ENCODE measurements at places on chromosomes 11 and 22. TPM values are rescaled to one million over a fixed set of nuclear protein-coding genes. Genes with fewer than 3 reads are reported as not detected.

GRCh38 chr22:46560696-46561295 lies 23.4 kb upstream of the CELSR1 start:
- no peak for DNase-seq
- H3K27ac ChIP-seq = no peak overlapping the region
- peaks cover 31% of the 10 kb centered on the region for H3K4me1 ChIP-seq
- H3K36me3 ChIP-seq = no peaks in the 10 kb centered on the region

- peaks cover 8% of the 10 kb centered on the region for H3K27me3 ChIP-seq
- H3K4me1 ChIP-seq = peaks cover 5% of the 10 kb centered on the region
- H3K36me3 ChIP-seq = no peaks in the 10 kb centered on the region
- H3K27ac ChIP-seq = no peak overlapping the region
These were observed 15.1 kb downstream of the FXYD6 start for GRCh38 chr11:117861151-117862018.

- no peak overlapping the region for H3K27ac ChIP-seq
- DNase-seq = no peak
- no peaks in the 10 kb centered on the region for H3K36me3 ChIP-seq
These were observed 68.1 kb downstream of the GRIK4 start for GRCh38 chr11:120579611-120580031.

DNA sequence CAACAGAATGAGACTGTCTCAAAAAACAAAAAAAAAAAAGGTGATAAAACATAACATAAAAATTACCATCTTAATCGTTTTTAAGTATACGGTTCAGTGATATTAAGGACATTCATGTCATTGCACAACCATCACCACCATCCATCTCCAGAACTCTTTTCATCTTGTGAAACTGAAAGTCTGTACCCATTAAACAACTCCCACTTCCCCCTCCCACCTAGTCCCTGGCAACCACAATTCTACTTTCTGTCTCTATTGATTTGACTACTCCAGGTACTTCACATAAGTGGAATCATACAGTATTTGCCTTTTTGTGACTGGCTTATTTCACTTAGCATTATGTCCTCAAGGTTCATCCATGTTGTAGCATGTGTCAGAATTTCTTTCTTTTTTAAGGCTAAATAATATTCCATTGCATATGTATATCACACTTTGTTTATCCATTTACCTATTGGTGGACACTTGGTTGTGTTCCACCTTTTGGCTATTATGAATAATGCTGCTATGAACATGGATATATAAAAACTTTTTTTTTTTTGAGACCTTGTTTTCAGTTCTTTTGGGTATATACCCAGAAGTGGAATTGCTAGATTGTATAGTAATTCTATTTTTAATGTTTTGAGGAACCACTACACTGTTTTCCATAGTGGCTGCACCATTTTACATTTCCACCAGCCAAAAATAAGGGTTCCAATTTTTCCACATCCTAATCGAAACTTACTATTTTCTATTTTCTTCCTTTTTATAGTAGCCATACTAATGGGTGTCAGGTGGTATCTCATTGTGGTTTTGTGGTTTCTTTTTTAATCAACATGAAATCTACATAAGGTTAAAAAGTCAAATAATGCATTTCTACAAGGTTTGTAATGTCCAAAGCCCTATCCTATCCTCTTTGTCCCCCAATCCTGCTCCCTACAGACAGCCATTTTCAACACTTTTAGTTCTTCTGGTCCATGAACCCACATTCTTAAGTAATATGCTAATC lies 23.4 kb upstream of the PIK3C2A start:
- H3K4me1 ChIP-seq = peaks cover 21% of the 10 kb centered on the region
- H3K36me3 ChIP-seq = no peaks in the 10 kb centered on the region
- peak; percentile 65 for DNase-seq
- H3K4me3 ChIP-seq = peak overlapping the region; percentile 5

DNA sequence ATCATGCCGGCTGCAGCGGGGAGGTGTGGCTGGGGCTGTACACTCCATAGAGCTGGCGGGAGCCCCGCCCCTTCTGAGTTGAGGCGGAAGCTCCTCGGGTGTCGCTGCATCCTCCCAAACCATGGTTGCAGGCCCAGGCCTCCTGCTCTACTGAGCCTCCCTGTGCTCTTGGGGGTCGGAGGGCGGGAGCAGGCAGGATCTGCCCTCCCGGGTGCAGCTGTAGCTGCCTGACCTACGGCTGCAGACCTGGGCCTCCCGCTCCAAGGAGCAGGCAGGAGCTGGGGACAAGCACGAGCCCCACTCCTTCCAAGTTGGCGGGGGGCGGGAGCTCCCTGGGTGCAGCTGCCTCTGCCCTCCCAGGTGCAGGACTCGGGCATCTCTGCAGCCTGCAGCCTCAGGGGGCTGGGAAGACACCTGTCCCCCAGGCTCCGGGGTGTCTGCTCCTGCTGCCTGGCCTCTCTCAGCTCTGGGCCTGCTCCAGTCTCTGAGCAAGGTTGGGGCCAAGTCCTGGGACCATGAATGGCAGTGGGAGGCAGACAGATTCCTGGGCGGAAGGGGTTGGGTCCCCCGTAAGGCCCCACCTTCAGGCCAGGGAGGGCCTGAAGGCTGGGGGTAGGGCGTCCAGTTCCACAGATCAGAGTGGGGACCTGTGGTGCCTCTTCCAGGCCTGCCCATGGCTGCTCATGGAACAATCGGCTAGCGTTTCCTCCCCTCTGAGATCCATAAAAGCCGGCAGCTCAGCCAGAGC lies 46.4 kb upstream of the SC5D start:
- no peak overlapping the region for H3K27ac ChIP-seq
- peaks cover 7% of the 10 kb centered on the region for H3K27me3 ChIP-seq
- H3K4me1 ChIP-seq = peaks cover 7% of the 10 kb centered on the region
- no peaks in the 10 kb centered on the region for H3K36me3 ChIP-seq
- H3K4me3 ChIP-seq = no peak overlapping the region

- no peak overlapping the region for H3K4me3 ChIP-seq
- peaks cover 6% of the 10 kb centered on the region for H3K36me3 ChIP-seq
- H3K4me1 ChIP-seq = no peaks in the 10 kb centered on the region
- no peak overlapping the region for H3K27ac ChIP-seq
- H3K27me3 ChIP-seq = no peaks in the 10 kb centered on the region
These were observed 13.6 kb downstream of the MRPL21 start for GRCh38 chr11:68889948-68890446.

DNA sequence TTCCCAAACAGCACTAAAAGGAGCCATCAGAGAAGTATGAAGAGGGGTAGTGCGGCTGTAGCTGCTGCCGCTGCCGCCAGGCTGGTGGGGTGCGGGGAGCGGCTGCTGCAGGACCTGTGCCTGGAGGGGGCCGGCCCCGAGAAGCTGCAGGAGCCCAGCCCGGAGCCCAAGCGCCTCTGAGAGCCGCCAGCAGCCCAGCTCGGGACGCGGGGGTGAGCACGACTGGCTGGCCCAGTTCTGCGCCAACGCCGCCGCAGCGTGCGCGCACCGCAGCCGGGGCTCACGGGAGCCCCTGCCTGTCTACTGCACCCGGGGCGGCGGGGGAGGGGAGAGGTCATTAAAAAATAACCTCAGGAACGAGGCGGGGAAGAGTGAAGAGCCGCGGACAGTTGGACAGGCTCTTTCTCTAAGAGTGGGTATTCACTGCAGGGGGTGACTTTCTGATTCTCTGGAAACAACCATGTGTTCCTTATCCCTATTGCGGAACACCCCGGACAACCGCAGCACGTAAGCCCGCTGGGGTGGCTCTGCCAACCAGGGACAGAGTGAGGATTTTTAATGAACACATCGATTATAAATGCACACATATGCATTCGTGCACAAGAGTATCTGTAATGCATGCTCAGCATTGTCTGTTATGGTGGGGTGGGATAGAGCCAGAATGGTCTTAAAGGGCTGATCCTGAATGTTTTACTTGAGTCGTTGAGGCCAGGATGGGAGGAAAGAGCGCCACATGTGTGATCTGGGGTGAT lies 453 bp downstream of the GAS2 start:
- no peaks in the 10 kb centered on the region for H3K36me3 ChIP-seq
- peaks cover 52% of the 10 kb centered on the region for H3K27me3 ChIP-seq
- peak overlapping the region; percentile 87 for H3K4me3 ChIP-seq
- H3K4me1 ChIP-seq = peaks cover 28% of the 10 kb centered on the region
- DNase-seq = peak; percentile 13
- no peak overlapping the region for H3K27ac ChIP-seq

GRCh38 chr11:71252770-71253730 lies 673 bp upstream of the SHANK2 start:
- H3K4me3 ChIP-seq = no peak overlapping the region
- H3K27ac ChIP-seq = no peak overlapping the region
- H3K27me3 ChIP-seq = peaks cover 58% of the 10 kb centered on the region
- DNase-seq = no peak
- H3K4me1 ChIP-seq = no peaks in the 10 kb centered on the region
- no peaks in the 10 kb centered on the region for H3K36me3 ChIP-seq

GRCh38 chr11:78465169-78465942 lies 47.7 kb upstream of the GAB2 start:
- peak overlapping the region; percentile 86 for H3K27ac ChIP-seq
- peaks cover 18% of the 10 kb centered on the region for H3K36me3 ChIP-seq
- peak overlapping the region; percentile 75 for H3K4me3 ChIP-seq
- peak; percentile 69 for DNase-seq

- H3K4me3 ChIP-seq = no peak overlapping the region
- peaks cover 12% of the 10 kb centered on the region for H3K4me1 ChIP-seq
- H3K27ac ChIP-seq = no peak overlapping the region
- no peaks in the 10 kb centered on the region for H3K36me3 ChIP-seq
These were observed 2.1 kb upstream of the KIAA1671 start for GRCh38 chr22:24950272-24950902.

GRCh38 chr11:80816966-80817365 lies 1376.1 kb upstream of the TENM4 start:
- H3K27me3 ChIP-seq = no peaks in the 10 kb centered on the region
- H3K4me1 ChIP-seq = no peaks in the 10 kb centered on the region
- DNase-seq = no peak
- H3K36me3 ChIP-seq = no peaks in the 10 kb centered on the region
- no peak overlapping the region for H3K4me3 ChIP-seq

GRCh38 chr11:124069429-124070401 lies 28.6 kb upstream of the OR10G7 start:
- H3K27me3 ChIP-seq = peaks cover 31% of the 10 kb centered on the region
- H3K27ac ChIP-seq = no peak overlapping the region
- H3K4me1 ChIP-seq = peaks cover 18% of the 10 kb centered on the region
- DNase-seq = peak; percentile 71
- peak overlapping the region; percentile 63 for H3K4me3 ChIP-seq

DNA sequence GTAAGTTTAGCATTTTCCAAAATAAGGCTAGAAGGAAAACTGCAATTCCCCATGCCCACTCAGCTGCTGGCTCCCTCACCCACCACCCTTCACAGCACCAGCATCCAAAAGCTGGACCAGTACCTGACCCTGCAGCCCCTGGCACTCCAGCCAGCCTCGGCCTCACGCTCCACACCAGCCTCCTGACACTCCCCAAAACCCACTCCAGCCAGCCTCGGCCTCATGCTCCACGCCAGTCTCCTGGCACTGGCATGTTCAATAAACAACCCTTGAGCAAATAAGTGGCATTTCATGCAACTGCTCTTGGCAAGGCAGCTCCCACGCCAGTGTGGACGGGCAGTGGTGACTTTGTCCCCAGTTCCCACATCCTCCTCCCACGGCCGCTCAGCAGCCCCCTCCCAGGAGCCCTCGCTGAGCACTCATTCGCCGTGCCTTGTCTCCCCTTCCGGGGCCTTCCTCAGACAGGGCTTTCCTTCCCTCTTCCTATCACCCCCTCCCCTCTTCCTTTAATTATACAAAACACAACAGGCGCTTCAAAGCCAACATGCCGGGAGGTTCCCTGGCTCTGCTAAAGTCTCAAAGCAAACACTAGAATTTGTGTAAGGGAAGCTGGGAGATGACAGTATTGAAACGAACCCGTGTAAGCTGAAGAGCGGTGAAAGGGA lies 6.8 kb downstream of the TOLLIP start:
- no peak overlapping the region for H3K4me3 ChIP-seq
- peaks cover 15% of the 10 kb centered on the region for H3K4me1 ChIP-seq
- H3K36me3 ChIP-seq = no peaks in the 10 kb centered on the region
- H3K27ac ChIP-seq = peak overlapping the region; percentile 58

DNA sequence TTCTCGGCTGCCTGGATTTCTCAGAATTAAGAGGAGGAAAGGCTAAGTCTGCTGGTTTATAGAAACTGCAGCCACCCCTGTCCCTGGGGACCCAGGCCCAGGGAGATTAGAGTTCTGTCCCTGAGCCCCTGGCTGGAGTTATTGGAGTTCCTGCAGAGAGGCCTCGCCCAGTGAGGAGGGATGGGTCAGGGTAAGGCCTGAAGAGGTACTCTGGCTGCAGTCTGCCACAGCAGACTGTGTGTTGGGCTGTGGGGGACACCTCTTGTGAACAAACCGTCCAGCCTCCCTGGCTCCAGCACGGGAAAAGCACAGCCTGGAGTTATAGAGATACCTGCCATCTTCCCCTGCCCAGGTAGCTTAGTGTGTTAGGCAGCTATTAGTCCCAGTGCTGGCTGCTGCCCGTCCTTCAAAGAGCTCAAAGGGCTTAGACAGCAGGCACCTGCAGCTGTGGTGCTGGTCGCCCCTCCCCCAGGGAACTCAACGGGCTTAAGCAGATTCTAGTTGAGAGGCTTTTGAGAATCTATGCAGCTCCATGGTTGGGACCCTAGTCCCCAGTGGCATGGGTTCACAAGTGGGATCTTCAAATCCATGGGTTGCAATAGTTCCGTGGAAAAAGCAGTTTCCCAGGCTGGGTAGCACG lies 36.6 kb upstream of the MUC15 start:
- H3K27me3 ChIP-seq = no peaks in the 10 kb centered on the region
- H3K27ac ChIP-seq = no peak overlapping the region
- H3K4me1 ChIP-seq = no peaks in the 10 kb centered on the region
- H3K36me3 ChIP-seq = no peaks in the 10 kb centered on the region
- DNase-seq = no peak

GRCh38 chr22:39707351-39707750 lies 136.8 kb downstream of the CACNA1I start:
- DNase-seq = no peak
- H3K4me3 ChIP-seq = no peak overlapping the region
- H3K27me3 ChIP-seq = no peaks in the 10 kb centered on the region
- no peaks in the 10 kb centered on the region for H3K36me3 ChIP-seq

Gene MYO18B
- 2.8 TPM for total RNA-seq

Gene NPTXR
- total RNA-seq = 6.4 TPM

Gene OR51B5
- 0.30 TPM for total RNA-seq

Gene RPL3
- 3,380 TPM for total RNA-seq

Gene TMEM223
- total RNA-seq = 8.4 TPM

Gene C22orf42
- total RNA-seq = not detected

Gene RFPL3
- not detected for total RNA-seq

Gene DBX1
- total RNA-seq = not detected

Gene TUT1
- 36.8 TPM for total RNA-seq

Gene CHRM4
- total RNA-seq = 0.26 TPM

Gene FAT3
- not detected for total RNA-seq

Gene BSX
- total RNA-seq = not detected
